ENCODE measurements at places on chromosomes 2 and 18. TPM values are rescaled to one million over a fixed set of nuclear protein-coding genes. Genes with fewer than 3 reads are reported as not detected.

Gene SCN7A
- total RNA-seq: not detected

Gene CXCR2
- 0.36 TPM for total RNA-seq

Gene GAL3ST2
- 0.48 TPM for total RNA-seq

Gene FBLN7
- not detected for total RNA-seq

Gene IWS1
- 43.8 TPM for total RNA-seq

Gene RNF144A
- 0.80 TPM for total RNA-seq

Gene KCNS3
- total RNA-seq: not detected

Gene CIB4
- not detected for total RNA-seq

Gene CCDC121
- 0.53 TPM for total RNA-seq

Gene DSG4
- 0.16 TPM for total RNA-seq

Gene FTCDNL1
- 2.8 TPM for total RNA-seq

GRCh38 chr2:75186821-75187220, 12.5 kb downstream of the TACR1 start:
- H3K36me3 ChIP-seq: no peaks in the 10 kb centered on the region
- no peak for DNase-seq
- H3K4me1 ChIP-seq: no peaks in the 10 kb centered on the region
- no peak overlapping the region for H3K27ac ChIP-seq
- no peak overlapping the region for H3K4me3 ChIP-seq

DNA sequence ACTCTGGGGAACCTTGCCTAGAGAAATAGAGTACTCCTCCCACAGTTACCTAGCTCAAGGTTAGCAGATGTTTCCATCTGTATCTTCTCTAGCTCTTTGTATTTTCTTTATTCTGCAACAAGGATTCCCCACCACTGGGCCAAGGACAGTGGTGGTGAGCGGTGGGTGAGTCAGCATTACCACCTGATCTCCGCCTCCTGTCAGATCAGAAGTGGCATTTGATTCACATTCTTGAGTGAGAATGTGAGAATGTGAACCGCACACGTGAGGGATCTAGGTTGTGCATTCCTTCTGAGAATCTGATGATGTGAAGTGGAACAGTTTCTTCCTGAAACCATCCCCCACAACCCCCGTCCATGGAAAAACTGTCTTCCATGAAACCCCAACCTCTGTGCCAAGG, 9.0 kb downstream of the EPB41L3 start:
- no peak overlapping the region for H3K27ac ChIP-seq
- no peaks in the 10 kb centered on the region for H3K36me3 ChIP-seq
- no peaks in the 10 kb centered on the region for H3K4me1 ChIP-seq
- H3K4me3 ChIP-seq: no peak overlapping the region

- no peak for DNase-seq
- H3K27me3 ChIP-seq: no peaks in the 10 kb centered on the region
- no peaks in the 10 kb centered on the region for H3K36me3 ChIP-seq
- no peak overlapping the region for H3K27ac ChIP-seq
- no peak overlapping the region for H3K4me3 ChIP-seq
Measured at GRCh38 chr18:12598181-12598930, 59.6 kb downstream of the SPIRE1 start.

- H3K4me1 ChIP-seq: no peaks in the 10 kb centered on the region
- no peaks in the 10 kb centered on the region for H3K36me3 ChIP-seq
- H3K4me3 ChIP-seq: no peak overlapping the region
- peaks cover 2% of the 10 kb centered on the region for H3K27me3 ChIP-seq
- no peak overlapping the region for H3K27ac ChIP-seq
Measured at GRCh38 chr2:203787979-203788378, 79.6 kb upstream of the CTLA4 start.

- DNase-seq: no peak
- peaks cover 1% of the 10 kb centered on the region for H3K27me3 ChIP-seq
- H3K36me3 ChIP-seq: no peaks in the 10 kb centered on the region
- H3K27ac ChIP-seq: no peak overlapping the region
- no peak overlapping the region for H3K4me3 ChIP-seq
Measured at GRCh38 chr2:113324684-113325160, 46.0 kb upstream of the PAX8 start.

DNA sequence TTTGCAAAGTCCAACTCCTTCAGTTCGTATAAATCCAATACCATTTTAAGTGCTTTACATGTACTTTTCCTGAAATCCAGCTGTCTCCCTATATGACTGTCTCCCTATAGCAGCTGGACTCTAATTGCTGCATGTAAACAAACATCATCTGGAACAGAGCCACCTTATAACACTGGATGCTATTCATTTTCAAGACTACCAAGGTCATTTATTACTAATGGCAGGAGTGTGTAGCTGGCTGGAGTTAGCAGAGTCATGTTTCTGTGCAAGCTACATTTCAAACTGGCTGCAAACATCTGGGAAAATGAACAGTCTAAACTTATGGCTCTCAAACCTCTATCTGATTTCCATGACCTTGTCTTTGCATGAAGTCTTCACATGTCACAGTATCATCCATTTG, 575.2 kb downstream of the PIK3C3 start:
- H3K4me3 ChIP-seq: no peak overlapping the region
- DNase-seq: no peak
- no peak overlapping the region for H3K27ac ChIP-seq
- H3K36me3 ChIP-seq: no peaks in the 10 kb centered on the region
- no peaks in the 10 kb centered on the region for H3K4me1 ChIP-seq

GRCh38 chr2:953975-954686, 3.5 kb downstream of the SNTG2 start:
- no peaks in the 10 kb centered on the region for H3K4me1 ChIP-seq
- no peaks in the 10 kb centered on the region for H3K36me3 ChIP-seq
- DNase-seq: no peak
- H3K27ac ChIP-seq: no peak overlapping the region
- no peak overlapping the region for H3K4me3 ChIP-seq

GRCh38 chr18:43180814-43181213, 65.3 kb upstream of the RIT2 start:
- no peaks in the 10 kb centered on the region for H3K4me1 ChIP-seq
- no peaks in the 10 kb centered on the region for H3K27me3 ChIP-seq
- no peak for DNase-seq
- no peaks in the 10 kb centered on the region for H3K36me3 ChIP-seq
- no peak overlapping the region for H3K4me3 ChIP-seq

- peaks cover 2% of the 10 kb centered on the region for H3K36me3 ChIP-seq
- no peaks in the 10 kb centered on the region for H3K27me3 ChIP-seq
- no peak overlapping the region for H3K4me3 ChIP-seq
- no peaks in the 10 kb centered on the region for H3K4me1 ChIP-seq
- DNase-seq: no peak
- H3K27ac ChIP-seq: no peak overlapping the region
Measured at GRCh38 chr18:77005651-77006195, 126.9 kb downstream of the MBP start.

GRCh38 chr2:11498543-11499034, 32.6 kb upstream of the E2F6 start:
- H3K4me1 ChIP-seq: peaks cover 31% of the 10 kb centered on the region
- no peak overlapping the region for H3K27ac ChIP-seq
- no peaks in the 10 kb centered on the region for H3K36me3 ChIP-seq
- no peaks in the 10 kb centered on the region for H3K27me3 ChIP-seq
- 0 out of 2 replicates have a peak overlapping the region, but pooled peaks have one; percentile 48 for H3K4me3 ChIP-seq

DNA sequence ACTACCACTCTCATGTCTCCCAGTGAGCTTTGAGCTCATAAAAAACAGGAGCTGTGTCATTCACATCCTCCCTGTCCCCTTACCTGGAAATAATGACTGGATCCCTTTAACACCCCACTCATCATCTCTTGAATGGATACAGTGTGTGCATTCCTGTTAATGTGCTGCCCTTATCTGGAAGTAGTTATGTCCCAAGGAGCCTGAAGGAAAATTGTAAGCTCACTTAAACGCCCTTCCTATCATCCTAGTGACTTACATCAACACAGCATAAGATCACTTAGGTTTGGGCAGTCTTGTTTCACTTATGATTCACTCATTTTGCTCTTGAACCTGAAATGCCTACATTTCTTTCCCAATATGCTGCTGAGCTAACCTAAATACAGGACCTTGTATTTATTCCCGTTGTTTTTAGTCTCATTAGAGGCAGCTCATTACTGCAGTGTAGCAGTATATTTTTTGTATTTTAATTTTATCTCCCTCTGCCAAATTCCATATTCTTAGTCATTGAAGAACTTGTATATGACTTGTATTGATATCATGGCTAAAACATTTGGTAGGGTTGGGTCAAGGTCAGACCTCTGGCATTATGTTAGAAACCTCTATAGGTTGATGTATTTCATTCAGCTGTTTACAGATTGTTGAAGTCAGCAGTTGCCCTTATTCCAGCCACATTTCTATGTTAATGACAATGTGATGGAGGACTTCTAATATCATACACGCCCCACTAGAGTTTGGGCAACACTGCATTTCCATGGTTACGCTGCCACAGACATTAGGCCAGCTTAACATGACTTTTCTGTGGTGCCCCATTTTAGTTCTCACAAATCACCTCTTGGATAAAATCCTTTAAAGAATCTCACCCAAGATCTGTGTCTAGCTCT, 72.9 kb downstream of the PKP4 start:
- no peaks in the 10 kb centered on the region for H3K27me3 ChIP-seq
- H3K27ac ChIP-seq: no peak overlapping the region
- no peaks in the 10 kb centered on the region for H3K36me3 ChIP-seq

DNA sequence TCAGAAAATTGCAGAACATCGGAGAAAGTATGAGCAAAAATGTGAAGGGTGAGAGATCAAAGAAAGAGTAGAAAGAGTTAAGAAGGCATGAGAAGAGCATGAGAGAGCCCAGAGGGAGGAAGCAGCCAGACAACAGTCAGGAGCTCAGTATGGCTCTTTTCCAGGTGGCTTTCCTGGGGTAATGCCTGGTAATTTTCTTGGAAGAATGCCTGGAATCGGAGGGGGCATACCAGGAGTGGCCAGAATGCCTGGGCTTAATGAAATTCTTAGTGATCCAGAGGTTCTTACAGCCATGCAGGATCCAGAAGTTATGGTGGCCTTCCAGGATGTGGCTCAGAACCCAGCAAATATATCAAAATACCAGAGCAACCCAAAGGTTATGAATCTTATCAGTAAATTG, 271.8 kb upstream of the TFPI start:
- DNase-seq: no peak
- no peaks in the 10 kb centered on the region for H3K36me3 ChIP-seq
- H3K27ac ChIP-seq: no peak overlapping the region

- H3K27ac ChIP-seq: no peak overlapping the region
- H3K4me1 ChIP-seq: no peaks in the 10 kb centered on the region
- no peaks in the 10 kb centered on the region for H3K36me3 ChIP-seq
- no peak overlapping the region for H3K4me3 ChIP-seq
- no peaks in the 10 kb centered on the region for H3K27me3 ChIP-seq
Measured at GRCh38 chr18:45156946-45157345, 458.3 kb upstream of the SLC14A2 start.

DNA sequence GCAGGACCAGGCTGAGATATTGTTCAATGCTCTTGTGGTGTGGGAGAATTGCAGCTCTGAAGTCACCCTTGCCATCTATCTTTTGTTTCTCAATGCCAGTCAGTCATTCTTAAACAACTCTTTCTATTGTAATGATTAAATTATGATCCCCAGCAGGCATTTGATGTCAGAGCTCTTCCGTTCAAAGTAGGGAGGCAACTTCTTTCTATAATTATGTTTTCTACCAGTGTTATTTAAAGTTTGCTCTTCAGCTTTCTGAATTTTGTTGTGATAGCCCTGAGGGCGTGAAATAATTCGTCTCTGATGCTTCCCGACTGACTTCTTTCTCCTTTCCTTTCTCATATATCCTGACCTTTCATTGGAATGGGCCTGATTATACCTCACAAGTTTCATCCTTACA, 161.4 kb upstream of the KLHL14 start:
- H3K27me3 ChIP-seq: no peaks in the 10 kb centered on the region
- no peak overlapping the region for H3K27ac ChIP-seq
- H3K4me3 ChIP-seq: no peak overlapping the region
- H3K36me3 ChIP-seq: no peaks in the 10 kb centered on the region
- H3K4me1 ChIP-seq: no peaks in the 10 kb centered on the region
- DNase-seq: no peak

GRCh38 chr2:201698588-201699226, at the start of gene MPP4:
Gene MPP4 (minus strand): TSS chr2:201698644. CDS start chr2:201693954, 4,690 bp downstream.
- DNase-seq: no peak
- no peaks in the 10 kb centered on the region for H3K36me3 ChIP-seq
- H3K27ac ChIP-seq: no peak within 1 kb of the TSS

DNA sequence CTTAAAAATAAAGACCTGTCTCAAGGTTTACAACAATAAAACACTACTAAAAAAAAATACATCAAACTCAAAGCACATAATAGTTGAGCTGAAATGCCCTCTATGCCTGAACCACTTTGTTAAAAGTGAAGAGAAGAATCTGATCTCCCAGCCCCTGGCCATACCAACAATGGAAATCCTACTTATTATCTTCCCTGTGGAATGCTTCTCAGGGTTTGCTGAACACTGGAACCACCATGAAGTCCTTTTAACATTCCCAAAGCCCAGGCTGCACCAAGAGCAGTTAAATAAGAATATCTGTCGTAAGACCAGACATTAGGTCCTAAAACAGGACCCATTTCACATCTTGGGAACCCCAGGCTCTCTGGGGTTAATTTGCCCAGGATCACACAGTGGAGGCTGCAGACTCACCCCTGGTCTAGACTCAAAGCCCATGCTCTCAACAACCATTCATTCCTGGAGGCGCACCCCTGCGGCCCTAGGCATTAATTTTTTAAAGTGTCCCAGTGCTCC, 285.8 kb downstream of the STK39 start:
- no peaks in the 10 kb centered on the region for H3K4me1 ChIP-seq
- no peak overlapping the region for H3K27ac ChIP-seq
- DNase-seq: no peak
- H3K36me3 ChIP-seq: no peaks in the 10 kb centered on the region
- no peak overlapping the region for H3K4me3 ChIP-seq

DNA sequence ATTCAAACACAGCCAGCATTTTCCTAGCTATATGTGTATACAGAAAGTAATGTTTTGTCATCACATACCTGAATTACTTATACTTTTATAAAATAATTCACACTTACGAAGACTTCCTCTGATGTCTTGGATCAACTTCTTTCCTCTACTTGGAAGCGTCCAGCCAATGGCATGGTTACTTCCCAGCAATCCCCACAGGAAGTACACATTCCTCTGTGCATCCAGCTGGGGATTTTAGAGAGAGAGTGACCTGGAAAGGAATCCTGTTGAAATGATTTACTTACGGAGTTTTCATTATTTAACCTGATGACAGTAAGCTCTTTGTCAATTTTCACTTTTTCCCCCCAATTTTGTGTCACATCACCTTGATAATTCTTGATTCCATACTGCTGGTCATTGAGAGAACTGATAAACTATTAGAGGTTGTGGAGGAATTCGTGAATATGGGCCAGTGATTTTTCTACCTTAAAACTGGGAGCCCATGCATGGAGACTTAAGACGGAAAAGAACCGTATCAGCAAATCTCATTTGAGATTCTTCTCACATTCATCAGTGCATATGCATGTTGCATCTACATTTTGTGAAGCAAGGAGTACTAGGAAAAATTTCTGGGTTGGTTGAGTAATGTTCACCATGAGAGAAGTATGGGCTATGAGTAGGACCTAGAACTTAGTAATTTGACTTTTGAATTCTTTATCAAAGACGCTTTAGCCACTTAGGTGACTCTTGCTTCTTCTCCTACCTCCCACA, 9.0 kb upstream of the IL18R1 start:
- H3K4me3 ChIP-seq: no peak overlapping the region
- H3K4me1 ChIP-seq: no peaks in the 10 kb centered on the region
- DNase-seq: no peak
- no peaks in the 10 kb centered on the region for H3K27me3 ChIP-seq
- H3K36me3 ChIP-seq: no peaks in the 10 kb centered on the region

GRCh38 chr2:33478968-33479731, 2.7 kb downstream of the RASGRP3 start:
- peak overlapping the region; percentile 91 for H3K4me3 ChIP-seq
- DNase-seq: no peak

All from GM12878 (cell line).